ENCODE measurements at places on chromosomes 5 and 9.

DNA sequence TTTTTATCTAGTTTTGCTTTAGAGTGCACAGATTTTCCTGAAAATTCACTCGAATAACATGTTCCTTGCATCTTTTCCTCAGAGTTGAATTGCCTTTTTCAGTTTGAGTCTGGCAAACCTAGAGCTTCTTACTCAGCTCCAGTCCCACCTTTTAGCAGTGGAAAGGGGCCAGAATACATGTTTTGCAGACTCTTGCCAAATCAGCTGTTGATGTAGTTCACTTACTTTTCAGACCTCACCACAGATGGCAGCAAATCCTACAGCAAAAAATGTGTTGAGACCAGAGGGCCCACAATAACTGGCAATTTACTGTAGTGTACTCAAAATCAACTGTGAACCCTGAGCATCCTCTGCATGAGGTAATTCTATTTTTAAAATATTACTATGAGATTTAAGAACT lies 545.2 kb upstream of the ACO1 start:
- DNase-seq = no peak

DNA sequence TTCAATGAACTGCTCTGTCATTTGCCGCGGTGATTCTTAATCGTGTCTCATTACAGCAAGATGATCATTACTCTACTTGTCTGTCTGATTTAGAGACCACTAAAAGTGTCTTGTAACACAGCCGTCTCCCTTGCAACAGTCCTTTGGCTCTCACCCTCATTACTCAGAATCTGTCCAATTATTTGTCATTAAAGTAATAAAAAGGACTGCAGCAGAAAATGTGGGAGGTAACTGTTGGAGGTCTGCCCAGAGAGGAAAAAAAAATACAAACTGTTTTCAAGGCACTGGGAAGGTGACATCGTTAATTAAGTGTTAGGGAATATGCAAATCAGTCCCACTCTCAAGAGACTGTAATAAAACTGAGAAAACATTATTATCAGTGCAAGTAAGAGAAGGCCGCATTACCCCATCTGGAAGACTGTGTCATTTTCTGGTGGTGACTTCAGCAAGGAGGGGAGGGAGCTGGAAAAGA lies 281.0 kb downstream of the RASEF start:
- DNase-seq = no peak

- no peak for DNase-seq
Observed at GRCh38 chr5:125140855-125141254, 394.4 kb upstream of the ZNF608 start.

DNA sequence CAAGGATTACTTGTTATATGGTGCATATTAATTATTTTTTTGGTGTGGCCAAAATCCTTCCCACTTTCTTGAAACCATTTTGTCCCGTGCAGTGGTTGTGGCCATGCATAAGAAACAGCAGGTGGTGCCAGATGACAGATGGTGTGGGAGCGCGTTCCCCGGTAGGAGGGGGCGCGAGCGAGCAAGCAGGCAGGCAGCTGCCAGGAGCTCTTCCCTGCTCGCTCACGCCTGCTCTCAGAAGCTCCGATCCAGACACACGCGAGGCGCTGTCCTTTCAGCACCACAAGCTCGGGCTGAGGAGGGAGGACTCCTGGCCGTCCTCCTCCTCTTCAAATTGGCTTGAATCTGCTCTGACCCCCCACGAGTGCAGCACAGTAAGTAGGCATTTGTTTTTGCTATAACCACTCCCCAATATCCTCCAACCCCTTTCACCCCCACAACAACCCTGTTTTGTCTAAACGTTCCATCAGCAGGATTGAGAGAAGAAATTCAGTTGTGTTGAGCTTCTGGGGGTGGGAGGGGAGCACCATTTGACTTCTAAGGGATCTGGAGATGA lies at the start of gene NSG2:
NSG2 (plus strand) TSS at position 237 of the 556 bp plus-strand sequence. CDS start 1,050 bp downstream, outside the sequence.
- DNase-seq = peak; percentile 73

DNA sequence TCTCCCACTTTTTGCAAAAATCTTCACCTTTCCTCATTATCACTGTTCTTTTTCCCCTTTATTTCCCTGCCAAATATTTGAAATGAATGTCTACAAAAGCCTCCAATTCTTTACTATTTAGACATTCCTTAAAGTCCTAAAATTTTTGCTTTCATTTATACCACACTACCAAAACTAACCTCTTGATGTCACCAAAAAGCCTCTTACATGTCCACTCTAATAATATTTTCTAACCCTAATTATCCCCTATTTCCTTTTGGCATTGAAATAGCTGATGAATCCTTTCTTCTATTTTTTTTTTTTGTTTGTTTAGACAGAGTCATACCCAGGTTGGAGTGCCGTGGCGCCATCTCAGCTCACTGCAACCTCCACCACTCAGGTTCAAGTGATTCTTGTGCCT lies 32.3 kb upstream of the NRG2 start:
- DNase-seq = no peak

- no peak for DNase-seq
Observed at GRCh38 chr9:16721972-16722371, 148.5 kb downstream of the BNC2 start.

- DNase-seq = no peak
Observed at GRCh38 chr5:124504081-124504916, 242.1 kb downstream of the ZNF608 start.

GRCh38 chr5:143679777-143680176 lies 132.2 kb upstream of the HMHB1 start:
- peak; percentile 54 for DNase-seq

GRCh38 chr5:38807570-38808483 lies 38.0 kb upstream of the OSMR start:
- DNase-seq = no peak

DNA sequence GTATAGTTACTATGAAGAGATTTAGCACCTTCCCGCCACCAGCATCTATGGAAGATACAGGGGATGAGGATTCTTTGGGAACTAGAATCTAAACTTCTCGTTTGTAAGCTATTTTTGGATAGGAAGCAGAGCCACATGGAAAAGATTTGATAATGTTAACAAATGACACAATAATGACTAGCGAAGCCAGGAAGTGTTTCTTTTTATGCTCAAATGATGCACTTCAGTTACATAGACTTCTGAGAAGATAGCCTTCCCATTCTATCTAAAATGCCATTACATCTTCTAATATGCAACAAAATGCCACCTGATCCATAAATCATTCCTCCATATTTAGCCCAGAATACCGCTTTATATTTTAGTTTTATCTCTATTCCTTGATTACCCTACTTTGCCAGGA lies 17.0 kb upstream of the TNC start:
- DNase-seq = no peak

- DNase-seq = no peak
Observed at GRCh38 chr5:96896276-96896675, 20.0 kb downstream of the ERAP2 start.

GRCh38 chr5:124633209-124633608 lies 113.2 kb downstream of the ZNF608 start:
- DNase-seq = no peak

GRCh38 chr5:106876665-106877194 lies 794.0 kb downstream of the EFNA5 start:
- DNase-seq = no peak

DNA sequence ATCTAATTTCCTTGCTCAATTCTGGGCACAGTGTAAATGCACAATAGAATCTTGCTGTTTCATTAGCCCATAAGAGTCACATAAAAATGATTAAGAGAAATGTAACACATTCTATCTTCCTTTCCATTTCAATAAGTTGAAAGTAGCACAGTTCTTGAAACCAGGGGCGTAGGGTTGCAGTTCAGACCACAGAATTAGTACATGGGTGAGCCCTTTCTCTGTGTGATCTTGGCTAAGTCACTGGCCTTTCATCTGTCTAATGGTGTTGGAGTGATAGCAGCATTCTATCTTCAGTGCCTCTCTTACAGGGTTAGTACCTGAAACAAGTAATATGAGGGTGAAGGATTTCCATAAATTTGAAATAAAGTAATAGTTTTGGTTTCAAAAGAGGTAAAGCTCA lies 445.3 kb upstream of the ZNF462 start:
- no peak for DNase-seq

DNA sequence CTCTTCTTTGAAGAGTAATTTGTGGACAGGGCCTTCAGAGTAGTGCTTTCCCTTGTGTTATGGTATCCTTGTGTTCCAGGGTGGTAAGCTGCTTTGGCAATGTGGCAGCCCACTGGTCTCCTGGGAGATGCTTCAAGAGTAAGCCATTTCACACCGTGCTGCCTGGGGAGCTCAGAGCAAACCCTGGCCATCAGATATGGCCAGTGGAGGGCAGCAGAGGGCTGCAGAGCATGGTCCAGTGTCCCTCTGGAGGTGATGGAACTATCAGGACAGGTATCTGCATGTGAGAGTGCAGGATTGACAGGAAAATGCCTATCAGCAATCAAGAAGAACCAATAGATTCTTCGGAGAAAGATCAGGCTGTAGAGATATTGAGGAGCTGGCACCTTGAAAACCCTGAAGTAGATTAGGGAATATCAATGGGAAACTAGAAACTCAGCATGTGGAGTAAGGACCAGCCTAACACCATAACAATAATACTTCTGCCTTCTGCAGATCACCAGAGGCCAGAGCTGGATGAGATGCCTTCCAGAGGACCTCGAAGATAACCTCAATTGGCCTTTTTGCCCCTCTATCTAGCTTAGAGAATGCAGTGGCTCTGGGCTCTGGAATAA lies 90.8 kb downstream of the PLPPR1 start:
- peak; percentile 40 for DNase-seq

GRCh38 chr9:124222109-124222508 lies 35.6 kb upstream of the NEK6 start:
- no peak for DNase-seq

GRCh38 chr5:78953092-78953800 lies 31.9 kb downstream of the ARSB start:
- no peak for DNase-seq

GRCh38 chr5:109324351-109324750 lies 85.4 kb downstream of the PJA2 start:
- DNase-seq = no peak

DNA sequence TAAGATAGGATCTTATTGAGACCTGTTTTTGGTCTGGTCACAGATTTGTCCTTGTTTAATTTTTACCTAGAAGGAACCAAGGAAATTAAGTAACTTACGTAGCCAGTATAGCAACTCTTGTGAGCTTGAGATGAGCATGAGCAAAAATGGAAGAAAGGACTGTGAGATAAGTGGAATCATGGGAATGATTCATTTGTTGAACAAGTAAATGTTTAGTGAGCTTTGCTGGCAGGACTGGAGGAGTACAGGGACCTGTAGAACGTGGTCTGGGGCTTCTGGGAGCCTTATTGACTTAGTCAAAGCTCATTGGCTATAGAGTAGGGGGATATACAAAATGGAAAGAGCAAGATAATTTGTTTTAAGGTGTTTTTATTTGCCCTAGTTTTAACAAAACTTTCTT lies 3.0 kb downstream of the RAD23B start:
- DNase-seq = peak; percentile 40

DNA sequence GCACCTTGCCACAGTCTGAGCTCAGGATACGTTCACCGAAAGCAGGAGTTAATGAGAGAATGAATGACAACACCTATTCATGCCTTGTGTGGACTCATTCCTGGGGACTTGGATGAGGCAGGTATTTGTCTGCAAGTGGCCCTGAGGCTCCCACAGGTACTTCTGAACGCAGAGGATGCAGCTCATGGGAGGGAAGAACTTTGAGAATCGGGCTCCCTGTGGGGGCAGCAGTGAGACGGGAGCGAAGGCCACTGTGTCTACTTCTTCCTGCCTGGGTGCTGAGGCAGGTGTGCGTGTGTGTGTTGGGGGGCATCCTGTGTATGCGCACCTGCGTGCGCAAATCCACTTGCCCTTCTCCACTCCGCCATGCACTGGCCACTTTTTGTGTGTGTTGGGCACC lies 42.2 kb downstream of the PTPN3 start:
- DNase-seq = no peak

DNA sequence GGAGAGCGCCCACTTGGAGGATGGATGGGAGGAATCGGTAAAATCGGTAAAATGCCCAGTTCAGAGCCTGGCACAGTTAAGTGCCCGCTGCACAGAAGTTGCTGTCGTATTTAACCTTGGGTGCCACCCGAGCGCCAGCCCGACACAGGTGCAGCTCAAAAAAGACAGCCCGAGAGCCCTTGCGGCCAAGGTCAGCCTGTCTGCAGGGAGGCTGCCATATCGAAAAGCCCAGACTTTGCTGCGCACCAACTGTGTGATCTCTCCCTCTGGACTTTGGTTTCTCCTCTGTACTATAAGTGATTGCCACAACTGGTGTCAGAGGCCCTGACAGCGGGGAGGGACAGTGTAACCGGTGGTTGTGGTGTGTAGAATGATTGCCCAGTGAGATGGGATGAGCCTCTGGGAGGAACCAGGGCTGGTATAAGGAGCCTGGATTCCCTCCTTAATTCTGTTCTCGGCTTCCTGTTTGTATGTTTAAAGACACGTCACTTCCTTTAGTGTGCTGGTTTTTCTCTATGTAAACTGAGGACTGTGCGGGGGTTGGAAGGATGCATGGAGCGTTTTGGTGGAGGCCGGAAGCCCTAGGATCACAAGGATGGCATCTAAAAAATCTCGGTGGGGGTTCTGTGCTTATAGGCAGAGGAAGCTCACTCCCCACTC lies 792 bp downstream of the NTMT1 start:
- DNase-seq = peak; percentile 18

DNA sequence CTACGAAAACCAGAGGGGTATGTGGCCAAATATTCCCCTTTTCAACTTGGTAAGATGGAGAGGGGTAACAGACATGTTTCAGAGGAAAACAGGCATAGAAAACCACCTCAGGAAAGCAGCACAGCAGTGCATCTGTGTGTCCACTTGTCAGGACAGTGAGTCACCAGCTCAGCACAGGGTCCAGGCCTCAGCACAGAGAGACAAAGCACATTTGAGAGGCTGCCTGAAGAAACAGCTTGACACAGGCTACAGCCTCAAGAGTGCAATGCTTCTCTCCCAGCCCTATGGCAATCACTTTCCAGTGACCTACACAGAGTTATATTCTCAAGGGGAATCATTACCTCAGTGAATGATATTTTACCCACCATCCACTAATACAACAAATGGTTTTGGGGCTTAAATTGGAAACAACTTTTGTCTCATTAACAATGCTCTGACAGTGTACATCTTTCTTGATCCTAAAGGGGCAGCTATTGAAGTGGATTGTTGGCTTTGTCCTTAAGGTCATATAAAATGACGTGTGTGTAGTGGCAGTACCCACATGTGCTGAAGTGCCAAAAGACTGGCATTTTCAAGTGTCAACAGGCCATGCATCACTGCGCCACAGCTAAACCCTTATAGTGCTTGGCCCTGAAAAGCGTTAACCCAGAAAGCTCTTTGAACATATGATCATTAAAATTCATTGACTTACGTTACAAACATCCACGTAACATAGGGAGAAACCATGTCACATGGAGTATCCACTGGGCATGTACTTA lies 46.4 kb downstream of the ERMP1 start:
- no peak for DNase-seq

GRCh38 chr5:173720953-173721600 lies 104.6 kb upstream of the BOD1 start:
- no peak for DNase-seq

GRCh38 chr9:130565792-130566191 lies 13.6 kb upstream of the FUBP3 start:
- no peak for DNase-seq

DNA sequence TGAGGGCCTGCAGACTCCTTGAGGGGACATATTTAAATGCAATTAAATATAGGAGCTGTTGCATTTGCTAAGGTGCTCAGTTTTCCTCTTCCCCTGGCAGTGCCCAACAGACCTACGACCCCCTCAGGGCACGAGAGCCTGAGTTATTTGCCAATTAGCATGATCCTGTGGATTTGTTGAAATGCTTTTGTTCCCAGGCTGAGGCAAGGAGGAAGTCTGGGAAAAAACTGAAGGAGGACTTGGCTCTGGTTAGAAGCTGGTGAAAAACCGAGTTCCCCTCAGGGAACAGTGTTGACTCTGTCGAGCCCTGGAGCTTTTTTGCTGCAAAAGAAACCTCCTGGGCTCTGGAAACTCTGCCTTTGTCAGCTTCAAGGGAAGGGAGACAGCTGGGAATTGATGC lies 103.6 kb upstream of the SHB start:
- DNase-seq = no peak
